ENCODE measurements at places on chromosomes 13 and 19. TPM values are rescaled to one million over a fixed set of nuclear protein-coding genes. Genes with fewer than 3 reads are reported as not detected.

DAND5 gene
- not detected for total RNA-seq

- no peak for DNase-seq
Measured at GRCh38 chr19:3880471-3881271, at the start of gene ATCAY. TSS of gene ATCAY (plus strand) at chr19:3880685. CDS start at chr19:3885768, 5,083 bp downstream.

GRCh38 chr19:48094855-48095203 is 15.8 kb downstream of the PLA2G4C start:
- DNase-seq, result no peak

TMPRSS9 gene
- total RNA-seq, result not detected

DNA sequence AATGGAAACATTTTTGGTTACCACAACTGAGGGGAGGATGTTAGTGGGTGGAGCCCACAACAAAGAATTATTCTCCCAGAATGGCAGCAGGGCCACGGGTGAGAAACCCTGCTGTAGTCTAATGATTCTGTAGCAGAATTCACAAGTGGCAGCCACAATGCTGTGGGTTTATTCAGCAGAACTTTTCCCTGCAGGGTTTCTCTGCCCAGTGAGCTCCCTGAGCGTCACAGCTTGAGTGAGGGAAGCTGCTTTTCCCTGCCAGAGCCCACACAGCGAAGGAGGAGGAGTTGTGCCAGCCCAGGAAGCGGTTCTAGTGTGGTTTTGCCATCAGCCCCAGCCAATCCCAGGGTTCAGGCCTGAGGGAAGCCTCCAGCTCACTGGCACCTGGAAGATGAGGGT is 4.4 kb downstream of the ATP12A start:
- DNase-seq, result no peak

CGB3 gene
- total RNA-seq, result not detected

Measured in uterus (tissue), 4 donors.